ENCODE measurements at places on chromosomes 4 and X. TPM values are rescaled to one million over a fixed set of nuclear protein-coding genes. Genes with fewer than 3 reads are reported as not detected.

Gene RAB40A
- 4.2 TPM for total RNA-seq

Gene IL1RAPL1
- 10.9 TPM for total RNA-seq

Gene TMPRSS11D
- not detected for total RNA-seq

Gene IL13RA2
- total RNA-seq: 3.5 TPM

Gene LRIT3
- 0.60 TPM for total RNA-seq

Gene MAGEA8
- total RNA-seq: not detected

Gene TRMT2B
- total RNA-seq: 18.2 TPM

Gene NUDT10
- total RNA-seq: 0.98 TPM

Gene SSX1
- total RNA-seq: not detected

Gene DCHS2
- total RNA-seq: not detected

Gene KLHL4
- total RNA-seq: 0.78 TPM

Gene SPANXC
- total RNA-seq: not detected

Gene PPP2R2C
- 0.42 TPM for total RNA-seq

Gene BTK
- total RNA-seq: 19.7 TPM

Gene SMIM10
- total RNA-seq: 8.0 TPM

Gene GLRA2
- not detected for total RNA-seq

Gene TLR6
- 5.4 TPM for total RNA-seq

Gene GAGE12J
- not detected for total RNA-seq

Gene PWWP3B
- 16.0 TPM for total RNA-seq

Gene PCDH19
- 5.7 TPM for total RNA-seq

Gene CISD2
- 9.2 TPM for total RNA-seq

Gene GLOD5
- total RNA-seq: not detected

Gene SSX4
- total RNA-seq: not detected

Gene TMEM129
- 79.3 TPM for total RNA-seq

Gene NAP1L2
- total RNA-seq: 5.9 TPM

Gene PTPN13
- 86.4 TPM for total RNA-seq

Measured in tibial nerve (tissue), 4 donors.